ENCODE measurements at places on chromosomes 11 and 22.

DNA sequence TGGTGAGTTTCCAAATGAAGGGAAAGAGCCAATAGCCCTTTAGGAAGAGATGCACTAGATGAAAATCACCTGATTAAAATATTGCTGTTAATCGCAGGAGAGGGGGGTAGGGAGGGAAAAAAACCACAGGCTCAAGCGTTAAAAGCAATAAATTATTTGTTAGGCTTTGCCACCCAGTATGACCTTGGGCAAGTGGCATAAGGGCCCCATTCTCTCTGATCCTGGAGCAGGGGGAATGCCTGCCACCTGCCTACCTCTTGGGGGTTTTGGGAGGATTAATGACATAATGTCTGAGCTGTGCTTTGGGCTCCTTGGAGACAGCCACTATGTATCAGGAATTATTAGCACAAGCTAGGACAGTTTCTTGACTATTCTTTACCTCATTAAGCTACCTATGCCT is 80.0 kb downstream of the ZNRF3 start:
- no peak for DNase-seq

- no peak for DNase-seq
These were observed 121.5 kb downstream of the RRAS2 start for GRCh38 chr11:14237444-14237961.

GRCh38 chr11:65887723-65888162 is 528 bp downstream of the FIBP start:
- no peak for DNase-seq

- DNase-seq = no peak
These were observed 17.2 kb downstream of the LRP4 start for GRCh38 chr11:46901156-46901555.

- DNase-seq = no peak
These were observed 57.9 kb downstream of the NF2 start for GRCh38 chr22:29661336-29661735.

- no peak for DNase-seq
These were observed 4.7 kb downstream of the DDIAS start for GRCh38 chr11:82906236-82906635.

DNA sequence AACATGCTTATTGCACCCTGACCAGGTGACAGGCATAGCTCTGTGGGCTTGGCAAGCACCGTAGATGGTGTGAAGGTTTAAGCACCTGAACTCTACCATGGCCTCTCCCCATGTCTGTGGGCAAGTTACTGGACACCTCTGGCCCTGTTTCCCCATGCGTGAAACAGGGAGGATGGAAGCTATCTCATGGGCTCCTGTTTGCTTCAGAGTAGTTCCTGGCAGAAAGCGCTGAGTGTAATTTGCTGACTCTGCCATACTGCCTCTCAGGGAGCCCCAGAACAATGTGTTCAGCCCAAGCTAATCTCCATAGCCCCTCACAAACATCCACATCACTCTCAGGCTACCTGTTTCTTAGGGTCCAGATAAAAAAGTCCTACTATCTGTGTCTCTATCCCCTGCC is 2.4 kb downstream of the CBX6 start:
- DNase-seq = peak; percentile 41

- no peak for DNase-seq
These were observed 35.7 kb downstream of the CELSR1 start for GRCh38 chr22:46501701-46502100.

- DNase-seq = no peak
These were observed 42.6 kb downstream of the SLN start for GRCh38 chr11:107669191-107669740.

DNA sequence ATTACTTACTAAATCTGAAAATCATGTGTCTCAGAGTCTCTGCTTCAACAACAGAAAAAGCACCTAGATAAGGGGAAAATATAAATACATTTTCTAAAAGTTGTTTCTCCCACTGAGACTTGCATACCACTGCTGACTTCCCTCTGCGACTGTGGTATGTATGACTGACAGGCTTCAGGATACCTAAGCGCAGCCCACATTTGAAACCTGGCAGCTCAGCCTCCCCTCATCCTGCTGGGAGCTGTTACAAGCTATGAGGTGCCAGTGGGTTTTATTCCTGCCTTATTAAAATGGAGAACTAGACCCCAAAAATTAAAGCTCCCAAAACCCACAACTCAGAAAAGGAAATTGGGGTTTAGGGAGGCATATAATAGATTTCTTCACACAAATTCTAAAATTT is 133.6 kb downstream of the RAB38 start:
- DNase-seq = no peak

DNA sequence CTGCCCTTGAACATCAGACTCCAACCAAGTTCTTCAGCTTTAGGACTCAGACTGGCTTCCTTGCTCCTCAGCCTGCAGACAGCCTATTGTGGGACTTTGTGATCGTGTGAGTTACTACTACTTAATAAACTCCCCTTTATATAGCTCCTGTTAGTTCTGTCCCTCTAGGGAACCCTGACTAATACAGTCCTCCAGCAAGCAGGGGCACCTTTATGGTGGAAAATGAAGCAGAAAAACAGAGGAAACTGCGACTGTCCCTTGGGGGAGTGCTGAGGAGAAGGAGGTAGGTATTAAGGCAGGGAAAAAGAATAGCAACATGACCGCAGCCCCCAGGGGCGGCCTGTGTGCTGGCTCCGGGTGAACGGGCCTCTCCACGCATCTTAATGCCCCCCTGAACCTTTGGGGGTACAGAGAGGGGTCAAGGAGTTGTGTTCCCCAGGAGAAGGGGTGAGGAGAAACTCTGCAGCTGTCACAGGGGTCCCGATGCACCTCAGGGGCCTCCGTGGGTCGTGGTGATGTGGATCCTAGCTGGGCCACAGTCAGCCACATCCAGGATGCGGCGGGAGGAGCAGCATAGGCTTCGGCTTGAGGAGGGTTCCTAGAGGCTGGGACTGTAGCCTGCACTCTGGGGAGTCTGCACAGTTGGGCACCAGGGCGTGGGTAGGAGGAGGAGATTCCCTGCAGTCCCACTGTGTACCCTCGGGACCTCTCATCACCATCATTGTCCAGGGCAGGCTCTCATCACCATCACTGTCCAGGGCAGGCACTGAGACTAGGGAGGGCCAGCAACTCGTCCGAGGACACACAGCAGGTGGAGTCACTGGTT is 34.3 kb downstream of the SHISAL1 start:
- DNase-seq = no peak

DNA sequence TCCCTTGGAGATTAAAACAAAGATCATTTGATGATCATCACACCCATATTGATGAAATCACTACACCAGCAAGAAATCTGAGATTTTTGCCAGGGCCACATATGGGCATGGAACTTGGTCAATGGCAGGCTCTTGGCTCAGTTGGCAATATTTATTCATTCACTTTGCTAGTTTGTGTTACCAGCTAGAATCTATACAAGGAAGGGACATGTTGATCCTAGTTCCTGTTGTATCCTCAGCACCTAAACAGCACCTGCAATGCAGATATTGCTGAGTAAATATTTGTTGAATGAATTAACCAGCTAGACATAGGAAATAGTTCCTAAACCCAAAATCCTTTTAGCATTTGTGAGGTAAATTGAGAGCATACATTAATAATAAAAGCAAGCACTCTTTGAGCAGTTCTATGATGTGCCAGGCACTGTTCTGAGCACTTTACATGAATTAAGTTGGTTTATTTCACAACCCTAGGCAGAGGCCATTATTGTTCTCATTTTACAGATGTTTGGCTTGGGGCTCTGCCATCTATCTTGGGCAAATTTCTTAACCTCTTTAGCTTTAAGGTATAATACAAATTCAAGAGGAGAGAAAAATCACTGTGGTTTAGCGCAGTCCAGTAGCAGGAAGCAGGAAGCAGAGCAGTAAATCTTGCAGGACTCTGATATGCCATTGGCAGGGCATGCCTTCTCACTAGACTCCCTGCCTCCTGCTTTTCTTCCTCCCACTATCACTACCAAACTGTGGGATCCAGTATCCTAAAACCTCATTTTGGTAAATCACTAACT is 1.6 kb downstream of the TRIM68 start:
- DNase-seq = no peak

- no peak for DNase-seq
These were observed 127.9 kb upstream of the CEP126 start for GRCh38 chr11:101786916-101787315.

- DNase-seq = no peak
These were observed 46.9 kb upstream of the CSTF3 start for GRCh38 chr11:33208150-33208549.

DNA sequence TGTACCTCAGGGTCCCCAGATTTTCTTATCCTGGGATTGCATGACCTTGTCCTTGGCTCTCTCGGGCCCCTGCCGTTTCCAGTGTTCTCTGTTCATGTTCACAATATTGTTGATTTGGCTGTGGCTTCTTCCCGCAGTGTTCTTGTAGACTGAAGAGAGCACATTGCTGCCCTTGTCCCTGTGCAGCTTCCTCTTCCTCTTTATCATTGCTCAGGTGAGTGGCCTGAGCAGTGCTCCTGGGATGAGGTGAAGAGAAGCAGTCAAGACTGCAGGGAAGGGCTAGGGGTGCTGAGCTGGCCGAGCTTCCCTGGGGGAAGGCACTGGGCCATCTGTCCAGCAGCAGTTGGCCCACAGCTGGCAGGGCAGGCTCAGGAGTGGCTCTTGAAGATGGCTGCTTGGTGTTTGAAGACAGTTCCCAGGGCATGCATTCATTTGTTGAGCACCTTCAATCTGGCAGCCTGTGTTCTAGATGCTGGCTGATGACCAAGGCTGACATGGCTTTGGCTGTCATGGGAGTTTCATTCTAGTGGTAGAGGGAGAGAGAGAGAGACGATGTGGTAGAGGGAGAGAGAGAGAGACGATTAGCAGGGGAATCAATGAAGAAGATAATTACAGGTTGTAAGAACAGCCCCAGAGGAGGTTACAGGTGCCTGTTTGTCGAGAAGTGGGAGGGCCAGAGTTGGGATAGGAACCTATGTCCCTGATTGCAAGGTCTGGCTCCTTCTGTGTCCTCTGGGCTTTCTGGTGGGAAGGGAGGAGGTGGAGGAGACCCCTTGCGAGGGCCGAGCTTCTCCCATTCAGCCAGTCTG is 17.4 kb downstream of the BMAL1 start:
- DNase-seq = no peak

DNA sequence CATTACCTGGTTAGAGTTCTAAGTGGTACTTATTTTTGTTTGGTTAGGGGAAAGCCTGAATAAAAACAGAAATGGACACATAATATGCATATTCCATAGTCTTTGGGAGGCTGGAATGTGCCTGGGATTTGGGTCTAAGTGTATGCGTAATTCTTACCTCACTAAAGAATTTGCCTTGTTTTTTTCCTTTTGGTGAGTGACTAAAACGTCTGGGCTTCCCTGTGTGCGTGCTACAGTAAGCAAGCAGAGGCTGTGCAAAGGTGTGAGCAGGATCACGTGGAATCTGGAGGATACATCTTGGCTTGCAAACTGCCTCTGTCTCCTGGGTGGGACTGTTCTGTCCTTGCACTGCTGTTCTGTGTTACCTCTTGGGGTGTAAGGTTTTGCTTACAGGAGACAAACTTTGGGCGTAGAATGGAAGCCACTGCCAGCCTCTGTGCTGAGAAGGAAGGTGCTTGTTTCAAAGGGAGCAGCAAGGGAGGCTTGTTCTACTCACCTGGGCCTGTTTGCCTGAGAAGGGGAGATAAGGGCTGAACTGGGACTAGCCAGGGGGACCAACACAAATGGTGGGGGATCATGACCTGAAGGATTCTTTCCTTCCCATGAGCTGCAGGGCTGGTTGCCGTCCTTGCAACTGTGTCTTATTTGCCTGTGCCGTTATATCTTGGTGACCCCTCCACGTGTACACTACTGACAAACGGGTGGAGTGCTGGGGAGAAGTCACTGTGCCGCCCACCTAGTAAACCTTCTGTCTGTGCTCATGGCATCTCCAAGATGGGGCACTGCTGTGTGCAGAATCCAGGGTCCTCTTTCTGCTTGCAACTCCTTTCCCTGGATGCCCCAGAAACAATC is 4.5 kb downstream of the NEAT1 start:
- DNase-seq = no peak

- DNase-seq = no peak
These were observed 49.3 kb downstream of the LRP5 start for GRCh38 chr11:68361702-68362101.

DNA sequence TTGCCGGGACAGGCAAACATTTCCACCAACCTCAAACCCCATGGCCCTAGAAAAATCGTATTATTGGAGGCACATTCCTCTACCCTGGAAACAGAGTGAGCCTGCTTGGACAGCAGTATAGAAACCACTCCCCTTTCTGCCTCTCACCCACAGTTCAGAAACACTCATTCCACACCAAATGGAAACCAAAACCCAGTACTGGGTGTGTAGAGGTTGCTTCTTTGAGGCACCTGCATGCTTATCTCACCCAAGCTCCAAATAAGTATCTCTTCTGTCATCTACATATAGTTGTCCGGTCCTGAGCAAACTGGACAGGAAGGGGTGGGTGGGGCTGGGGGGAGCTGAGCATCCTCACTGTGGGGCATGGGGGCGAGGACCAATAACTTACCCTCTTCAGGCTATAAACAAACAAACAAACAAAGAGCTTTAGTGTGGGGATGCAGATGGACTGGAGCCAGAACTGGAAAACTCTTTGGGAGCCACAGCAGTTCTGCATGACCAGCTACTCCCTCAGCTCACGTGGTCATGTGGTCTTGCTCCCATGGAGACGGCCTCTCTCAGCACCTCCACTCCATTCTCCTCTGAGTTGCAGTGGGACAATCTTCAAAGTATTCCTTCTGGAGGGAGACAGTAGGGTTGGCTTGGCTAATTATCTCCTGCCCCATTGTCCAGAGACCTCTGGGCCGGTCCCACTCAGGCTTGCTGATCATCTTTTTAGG is 1.0 kb upstream of the PLAAT2 start:
- DNase-seq = no peak

Measured in left forelimb (tissue), 1 donor.